ENCODE measurements at places on chromosomes 13 and 19. TPM values are rescaled to one million over a fixed set of nuclear protein-coding genes. Genes with fewer than 3 reads are reported as not detected.

GRCh38 chr19:39481229-39481545 lies 549 bp downstream of the TIMM50 start:
- ATAC-seq: no peak

GRCh38 chr19:14772995-14773394 lies 5.4 kb downstream of the ADGRE2 start:
- ATAC-seq: no peak

- ATAC-seq: no peak
These were observed 23.2 kb downstream of the PDS5B start for GRCh38 chr13:32609428-32609827.

GRCh38 chr13:74205313-74205690 lies 71.1 kb upstream of the KLF12 start:
- no peak for ATAC-seq

- no peak for ATAC-seq
These were observed 28.1 kb downstream of the BRD4 start for GRCh38 chr19:15304140-15304705.

DNA sequence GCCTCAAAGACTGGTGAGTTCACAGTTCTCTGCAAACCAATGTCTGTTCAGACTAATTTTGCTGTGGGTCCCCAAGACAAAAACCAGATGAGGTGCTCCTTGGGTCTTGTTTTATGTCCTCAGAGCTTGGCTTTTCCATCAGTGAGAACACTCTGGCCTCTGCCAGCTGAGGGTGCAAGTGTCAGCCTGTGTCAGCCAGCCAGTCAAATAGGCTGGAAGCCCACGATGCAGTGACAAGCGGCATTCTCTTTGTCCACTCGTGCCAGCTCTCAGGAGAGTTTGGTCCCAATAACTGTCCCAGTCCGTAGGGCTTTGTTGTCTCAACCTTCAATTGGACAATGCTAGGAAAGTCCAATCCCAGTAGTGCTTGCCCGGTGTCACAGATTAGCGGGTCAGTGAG lies 9.4 kb upstream of the AKT2 start:
- no peak for ATAC-seq

- ATAC-seq: peak; percentile 69
These were observed 802.3 kb upstream of the ARGLU1 start for GRCh38 chr13:107370015-107370785.

- ATAC-seq: peak; percentile 79
These were observed 5.3 kb downstream of the SBNO2 start for GRCh38 chr19:1168572-1169410.

- ATAC-seq: no peak
These were observed 8.4 kb upstream of the UPF3A start for GRCh38 chr13:114272977-114273376.

- ATAC-seq: no peak
These were observed 5.6 kb downstream of the PNKP start for GRCh38 chr19:49861541-49862378.

GRCh38 chr13:67107979-67108378 lies 122.2 kb downstream of the PCDH9 start:
- ATAC-seq: peak; percentile 35

- no peak for ATAC-seq
These were observed 750 bp downstream of the RAB20 start for GRCh38 chr13:110560601-110561343.

DNA sequence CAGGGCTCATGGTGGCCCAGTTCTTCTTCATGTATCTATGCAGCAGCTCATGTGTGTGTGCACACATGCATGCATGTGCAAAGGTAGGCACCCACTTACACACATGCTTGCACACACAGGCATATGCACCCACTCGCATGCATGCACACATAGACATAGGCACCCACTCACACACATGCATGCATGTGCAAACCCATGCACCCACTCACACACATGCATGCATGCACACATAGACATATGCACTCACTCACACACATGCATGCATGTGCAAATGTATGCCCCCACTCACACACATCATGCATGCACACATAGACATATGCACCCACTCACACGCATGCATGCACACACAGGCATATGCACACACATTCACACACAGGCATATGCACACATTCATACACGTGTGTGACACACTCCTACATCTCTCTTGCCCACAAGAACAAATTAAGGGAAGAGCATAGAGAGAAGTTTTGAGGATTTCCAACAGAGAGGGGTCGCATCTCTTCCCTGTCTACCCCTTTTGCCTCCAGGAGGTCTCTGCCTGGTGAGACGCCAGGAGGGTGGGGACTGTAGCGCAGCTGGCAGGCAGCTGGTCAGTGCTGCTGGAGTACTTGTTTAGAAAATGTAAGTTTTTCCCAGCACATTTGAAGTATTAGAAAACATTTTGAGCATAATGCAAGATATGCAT lies 63.9 kb upstream of the ARHGEF7 start:
- ATAC-seq: no peak

- ATAC-seq: no peak
These were observed 121.0 kb downstream of the COG6 start for GRCh38 chr13:39776439-39776838.

GRCh38 chr19:55178781-55179599 lies 1.1 kb downstream of the SYT5 start:
- peak; percentile 63 for ATAC-seq

DNA sequence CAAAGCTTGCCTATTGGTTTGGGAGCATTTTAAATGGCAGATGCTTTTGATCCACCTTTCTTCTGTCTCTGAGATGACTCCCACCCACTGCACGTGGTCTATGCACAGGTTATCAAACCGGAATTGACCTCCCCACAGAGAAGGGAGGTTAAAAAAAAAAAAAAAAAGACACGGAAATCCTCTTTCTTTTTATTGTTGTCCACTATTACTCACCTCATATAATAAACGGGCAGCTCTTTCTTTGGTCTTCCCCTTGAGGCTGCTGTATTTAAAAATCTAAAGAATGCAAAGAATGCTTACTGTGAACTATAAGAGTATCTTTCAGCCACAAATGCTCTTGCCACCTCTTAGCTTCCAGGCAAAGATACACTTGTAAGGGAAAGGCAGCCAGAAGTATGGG lies 329.7 kb downstream of the NDFIP2 start:
- no peak for ATAC-seq

- no peak for ATAC-seq
These were observed 18.6 kb downstream of the ZNF233 start for GRCh38 chr19:44278181-44278690.

- ATAC-seq: no peak
These were observed 6.4 kb downstream of the EPN1 start for GRCh38 chr19:55681131-55682092.

GRCh38 chr13:51158365-51158764 lies 47.3 kb upstream of the C13orf42 start:
- ATAC-seq: no peak

DNA sequence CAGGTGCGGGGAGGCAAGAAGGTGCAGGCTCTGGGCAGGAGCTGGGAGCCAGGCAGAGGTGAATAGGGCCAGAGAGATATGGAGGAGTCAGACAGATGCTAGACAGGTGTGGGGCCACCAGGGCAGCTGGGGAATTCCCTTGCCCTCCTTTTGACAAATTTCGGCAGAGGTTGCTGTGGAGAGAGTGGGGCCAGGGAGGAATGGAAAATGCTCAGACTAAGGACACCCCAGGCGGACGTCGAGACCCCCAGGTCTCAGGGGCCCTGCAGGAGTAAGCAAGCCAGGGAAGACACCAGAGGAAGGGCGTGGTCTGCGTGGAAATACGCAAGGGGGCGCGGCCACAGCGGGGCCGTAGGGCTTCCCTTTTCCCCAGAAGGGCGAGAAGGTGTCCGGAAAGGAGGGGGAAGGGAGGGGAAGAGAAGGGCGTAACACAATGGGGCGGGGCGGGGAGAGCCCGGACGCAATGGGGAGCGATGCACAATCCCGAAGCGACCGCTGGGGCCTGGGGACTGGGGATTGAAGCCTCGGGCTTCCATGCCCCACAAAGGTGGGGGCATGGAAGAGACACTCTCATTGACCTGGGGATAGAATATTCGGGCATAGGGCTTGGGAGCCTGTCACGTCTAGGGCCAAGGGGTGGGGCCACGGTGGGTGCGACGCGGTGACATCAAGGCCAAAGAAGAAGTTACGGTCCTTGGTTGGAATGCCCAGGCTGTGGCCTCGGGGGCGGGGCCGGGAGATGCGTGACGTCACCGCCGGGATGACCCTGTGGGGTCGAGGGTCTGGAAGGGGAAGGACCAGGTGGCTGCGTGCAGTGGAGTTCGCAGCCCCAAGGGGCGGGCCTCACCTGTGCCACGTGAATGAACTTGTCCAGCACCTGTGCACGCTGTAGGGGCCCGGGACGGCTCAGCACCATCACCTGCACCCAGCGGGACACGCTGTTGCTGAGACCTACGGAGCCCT lies 8.2 kb downstream of the RASGRP4 start:
- peak; percentile 69 for ATAC-seq

GRCh38 chr13:39095500-39095899 lies 57.2 kb downstream of the NHLRC3 start:
- no peak for ATAC-seq

- peak; percentile 91 for ATAC-seq
These were observed 23.9 kb upstream of the OXGR1 start for GRCh38 chr13:97018029-97018819.

GRCh38 chr13:68125087-68125480 lies 894.9 kb upstream of the PCDH9 start:
- ATAC-seq: no peak

- no peak for ATAC-seq
These were observed 12.8 kb downstream of the MIR17HG start for GRCh38 chr13:91360246-91360751.

DNA sequence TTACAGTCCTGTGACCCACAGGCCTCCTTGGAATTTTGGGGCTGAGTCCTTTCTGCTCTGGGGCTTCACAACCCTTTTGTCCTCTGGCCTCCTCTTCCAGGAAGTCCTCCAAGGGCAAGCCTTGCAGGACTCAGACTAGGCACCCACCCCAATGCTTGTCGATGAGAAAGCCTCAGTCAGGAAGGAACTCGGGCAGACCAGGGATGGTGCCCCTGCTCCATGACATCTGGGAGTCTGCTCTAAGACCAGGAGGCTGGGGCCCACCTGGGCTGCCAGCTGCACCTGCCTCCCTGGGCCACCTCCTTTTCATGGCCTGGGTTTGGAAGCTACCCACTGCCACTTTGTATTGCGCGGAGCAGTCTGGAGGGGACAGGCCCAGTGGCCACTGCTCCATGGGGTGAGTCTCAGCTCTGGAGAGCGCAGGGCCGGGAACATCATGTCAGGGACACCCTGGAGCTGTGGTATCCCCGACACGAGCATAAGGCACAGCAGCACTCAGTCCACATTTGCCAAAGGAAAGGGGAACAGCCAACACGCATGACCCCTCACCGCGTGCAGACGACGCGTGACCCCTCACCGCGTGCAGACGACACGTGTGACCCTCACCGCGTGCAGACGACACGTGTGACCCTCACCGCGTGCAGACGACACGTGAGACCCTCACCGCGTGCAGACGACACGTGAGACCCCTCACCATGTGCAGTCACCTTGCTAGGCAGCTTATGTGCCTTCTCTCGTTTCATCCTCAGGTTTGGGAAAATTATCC lies 10.8 kb downstream of the C2CD4C start:
- no peak for ATAC-seq

DNA sequence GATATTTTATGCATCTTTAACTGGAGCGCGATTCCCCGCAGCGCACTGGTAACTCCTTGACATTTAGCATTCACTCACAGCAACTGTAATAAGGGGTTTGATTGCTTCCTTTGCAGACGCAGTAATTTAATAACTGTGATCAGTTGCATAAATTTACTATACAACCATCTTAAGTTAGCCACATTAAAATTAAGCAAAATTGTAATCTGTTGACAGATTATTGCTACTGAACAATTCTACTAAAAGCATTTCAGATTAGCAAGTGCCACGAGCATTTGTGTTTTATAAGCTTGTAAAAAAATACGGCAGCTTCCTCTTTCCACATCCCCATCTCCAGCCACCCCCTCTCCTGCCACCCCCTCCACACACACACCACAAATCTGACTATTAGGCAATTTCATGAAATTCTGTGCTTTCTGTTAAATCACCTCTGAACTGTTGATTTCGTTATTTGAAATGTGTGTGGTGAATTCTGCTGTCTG lies 44.4 kb downstream of the TSHZ3 start:
- no peak for ATAC-seq

DNA sequence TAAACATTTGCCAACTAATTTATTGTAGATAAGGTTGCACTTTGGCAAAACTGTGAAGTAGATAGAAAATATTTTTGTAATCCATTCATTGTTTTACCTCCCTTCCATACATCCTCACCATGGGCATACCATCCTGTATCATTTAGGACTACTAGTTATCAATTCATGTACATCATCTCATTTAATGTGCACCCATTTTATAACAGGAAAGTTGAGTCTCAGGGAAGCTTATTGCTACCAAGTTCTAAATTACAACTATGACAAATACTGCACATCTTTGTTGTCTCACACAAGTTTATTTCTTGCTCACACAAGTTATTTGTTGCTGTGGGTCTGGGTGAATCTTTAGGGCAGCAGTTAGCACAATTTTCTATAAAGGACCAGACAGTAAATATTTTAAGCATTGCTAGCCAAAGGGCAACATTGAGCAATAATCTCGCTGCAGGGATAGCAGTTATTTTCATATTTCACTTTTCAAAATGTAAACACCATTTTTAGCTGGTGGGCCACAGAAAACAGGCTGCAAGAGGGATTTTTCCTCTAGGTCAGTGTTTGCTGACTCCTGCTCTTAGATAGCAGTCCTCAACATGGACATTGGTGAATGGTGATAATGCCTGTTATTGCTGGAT lies 276.5 kb downstream of the GPC6 start:
- ATAC-seq: no peak

Gene GIPR
- total RNA-seq: 1.0 TPM

Gene SMIM24
- total RNA-seq: 1.3 TPM

Gene TBCB
- 139 TPM for total RNA-seq

Gene TEKTIP1
- total RNA-seq: 0.69 TPM

Gene MEIOSIN
- 0.05 TPM for total RNA-seq

Gene MEIS3
- 124 TPM for total RNA-seq

Gene RNF225
- total RNA-seq: not detected

Gene KEAP1
- 26.7 TPM for total RNA-seq

Gene SRRM5
- 1.5 TPM for total RNA-seq

Gene SCEL
- not detected for total RNA-seq

Gene OLFM2
- total RNA-seq: 42.8 TPM

Gene CGB1
- not detected for total RNA-seq

Gene SHISA7
- 2.6 TPM for total RNA-seq

Measured in motor neuron (in vitro differentiated cells).